ENCODE measurements at places on chromosomes 1 and 21.
A peak's percentile ranks its signal among the peaks of the same experiment; 100 is the strongest.

DNA sequence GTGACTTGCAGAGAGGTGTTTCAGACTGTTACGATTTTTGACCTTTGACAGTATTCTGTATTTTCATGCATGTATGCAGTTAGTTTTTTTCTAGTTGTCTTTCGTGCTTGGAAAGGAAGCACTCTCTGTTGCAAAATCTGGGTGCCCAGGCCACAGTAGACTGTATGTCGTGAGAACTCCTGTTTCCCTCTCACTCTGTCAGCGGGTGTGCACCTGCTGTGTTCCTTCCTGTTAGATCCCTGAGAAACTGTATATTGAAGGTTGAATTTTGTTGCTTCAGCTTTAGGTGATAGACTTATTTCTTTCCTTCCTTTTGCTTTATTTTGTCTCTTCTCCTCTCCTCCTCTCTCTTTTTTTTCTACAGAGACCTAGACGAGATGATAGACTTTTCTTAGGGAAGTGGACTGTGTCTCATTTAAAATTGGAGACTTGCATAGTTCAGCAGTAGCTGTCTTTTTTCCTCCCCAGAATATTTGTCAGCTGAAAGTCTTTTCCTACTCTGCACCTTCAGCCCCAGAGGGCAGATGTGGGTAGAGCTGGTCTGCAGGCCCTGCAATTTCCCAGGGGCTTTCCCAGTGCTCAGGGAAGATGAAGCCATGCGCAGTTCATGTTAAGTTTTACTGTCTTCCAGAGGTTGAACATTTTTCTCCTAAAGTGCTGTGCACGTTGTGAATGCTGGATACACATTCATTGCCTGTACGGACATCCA lies 1.4 kb downstream of the TRAPPC10 start:
- peak; percentile 35 for DNase-seq
- peak overlapping the region; percentile 95 for H3K27ac ChIP-seq
- no peaks in the 10 kb centered on the region for H3K27me3 ChIP-seq
- H3K36me3 ChIP-seq: peaks cover 32% of the 10 kb centered on the region

- no peaks in the 10 kb centered on the region for H3K36me3 ChIP-seq
- H3K4me1 ChIP-seq: peaks cover 21% of the 10 kb centered on the region
- H3K27me3 ChIP-seq: peaks cover 8% of the 10 kb centered on the region
- DNase-seq: no peak
- H3K27ac ChIP-seq: no peak overlapping the region
These were observed 30.1 kb upstream of the ENO1 start for GRCh38 chr1:8908388-8909151.

DNA sequence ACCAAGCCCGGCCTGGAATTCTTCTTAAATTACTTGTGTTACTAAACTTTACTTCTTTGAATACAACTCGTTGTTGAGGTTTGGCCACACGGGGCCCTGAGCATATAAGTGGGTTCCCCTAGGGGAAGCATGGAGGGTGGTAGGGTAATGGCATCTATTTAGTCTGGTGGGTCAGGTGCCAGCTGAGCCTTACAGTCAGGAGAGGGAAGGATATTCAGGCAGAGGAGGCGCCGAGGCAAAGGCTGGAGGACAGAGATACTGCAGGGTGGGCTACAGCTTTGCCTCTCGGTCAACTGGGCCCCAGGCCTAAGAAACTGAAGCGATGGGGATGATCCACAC lies 424 bp upstream of the NECAP2 start:
- DNase-seq: no peak
- H3K4me1 ChIP-seq: peaks cover 45% of the 10 kb centered on the region
- peaks cover 34% of the 10 kb centered on the region for H3K36me3 ChIP-seq
- H3K27ac ChIP-seq: peak overlapping the region; percentile 88

- H3K4me1 ChIP-seq: peaks cover 21% of the 10 kb centered on the region
- peaks cover 5% of the 10 kb centered on the region for H3K27me3 ChIP-seq
- H3K27ac ChIP-seq: no peak overlapping the region
- peaks cover 17% of the 10 kb centered on the region for H3K36me3 ChIP-seq
- DNase-seq: no peak
These were observed 19.8 kb upstream of the GTF2B start for GRCh38 chr1:88911161-88911560.

DNA sequence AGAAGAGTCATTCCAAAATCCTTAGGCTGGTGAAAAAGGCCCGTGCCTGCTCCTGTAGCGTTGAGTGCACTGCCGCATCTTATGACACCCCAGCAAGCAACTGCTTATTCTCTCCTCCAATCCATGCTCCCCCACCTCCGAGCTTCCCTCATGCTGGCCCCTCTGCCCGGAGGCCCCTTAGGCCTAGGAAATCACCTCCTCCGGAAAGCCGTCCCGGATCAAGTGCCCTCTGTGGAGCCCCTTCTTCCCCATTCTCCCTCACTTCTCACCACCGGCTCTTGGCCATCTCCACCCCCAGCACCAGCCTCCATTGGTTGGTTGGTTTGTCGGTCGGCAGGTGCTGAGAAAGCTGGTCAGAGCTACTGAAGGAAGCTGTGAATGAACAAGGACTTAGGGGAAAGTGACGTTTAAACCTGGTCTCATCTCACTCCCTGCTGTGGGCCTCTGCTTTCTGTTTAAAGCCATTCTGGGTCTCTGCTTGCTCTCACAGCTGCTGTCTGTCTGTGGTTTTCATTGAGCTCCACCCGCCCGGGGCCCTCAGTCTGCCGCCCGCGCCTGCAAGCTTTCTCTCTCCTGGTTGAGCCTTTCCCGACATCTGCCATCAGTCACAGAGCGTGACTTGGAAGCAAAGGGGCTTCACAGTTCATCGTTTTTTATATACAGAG lies 122.2 kb downstream of the KCNN3 start:
- DNase-seq: peak; percentile 59
- H3K4me3 ChIP-seq: peak overlapping the region; percentile 15
- no peaks in the 10 kb centered on the region for H3K36me3 ChIP-seq
- H3K4me1 ChIP-seq: peaks cover 54% of the 10 kb centered on the region

- peaks cover 23% of the 10 kb centered on the region for H3K27me3 ChIP-seq
- no peaks in the 10 kb centered on the region for H3K36me3 ChIP-seq
- H3K4me1 ChIP-seq: no peaks in the 10 kb centered on the region
These were observed 77.6 kb upstream of the VANGL1 start for GRCh38 chr1:115564201-115564600.

- peaks cover 5% of the 10 kb centered on the region for H3K27me3 ChIP-seq
- peak overlapping the region; percentile 78 for H3K27ac ChIP-seq
- peak; percentile 86 for DNase-seq
- H3K36me3 ChIP-seq: no peaks in the 10 kb centered on the region
These were observed 12.4 kb upstream of the SLC19A1 start for GRCh38 chr21:45554477-45555175.

- H3K4me1 ChIP-seq: no peaks in the 10 kb centered on the region
- H3K36me3 ChIP-seq: no peaks in the 10 kb centered on the region
- H3K4me3 ChIP-seq: no peak overlapping the region
- DNase-seq: no peak
These were observed 36.1 kb upstream of the IVNS1ABP start for GRCh38 chr1:185353124-185353523.

- DNase-seq: no peak
- no peaks in the 10 kb centered on the region for H3K36me3 ChIP-seq
- H3K27ac ChIP-seq: no peak overlapping the region
- H3K4me3 ChIP-seq: no peak overlapping the region
These were observed 4.7 kb downstream of the ZNF648 start for GRCh38 chr1:182056601-182057366.

GRCh38 chr1:54238353-54239034 lies 38.5 kb downstream of the MRPL37 start:
- H3K4me3 ChIP-seq: no peak overlapping the region
- no peaks in the 10 kb centered on the region for H3K27me3 ChIP-seq
- no peak for DNase-seq
- peaks cover 8% of the 10 kb centered on the region for H3K4me1 ChIP-seq

- no peaks in the 10 kb centered on the region for H3K27me3 ChIP-seq
- H3K27ac ChIP-seq: no peak overlapping the region
- H3K36me3 ChIP-seq: peaks cover 17% of the 10 kb centered on the region
- H3K4me1 ChIP-seq: peaks cover 13% of the 10 kb centered on the region
These were observed 41.5 kb upstream of the CTBS start for GRCh38 chr1:84615790-84616189.

DNA sequence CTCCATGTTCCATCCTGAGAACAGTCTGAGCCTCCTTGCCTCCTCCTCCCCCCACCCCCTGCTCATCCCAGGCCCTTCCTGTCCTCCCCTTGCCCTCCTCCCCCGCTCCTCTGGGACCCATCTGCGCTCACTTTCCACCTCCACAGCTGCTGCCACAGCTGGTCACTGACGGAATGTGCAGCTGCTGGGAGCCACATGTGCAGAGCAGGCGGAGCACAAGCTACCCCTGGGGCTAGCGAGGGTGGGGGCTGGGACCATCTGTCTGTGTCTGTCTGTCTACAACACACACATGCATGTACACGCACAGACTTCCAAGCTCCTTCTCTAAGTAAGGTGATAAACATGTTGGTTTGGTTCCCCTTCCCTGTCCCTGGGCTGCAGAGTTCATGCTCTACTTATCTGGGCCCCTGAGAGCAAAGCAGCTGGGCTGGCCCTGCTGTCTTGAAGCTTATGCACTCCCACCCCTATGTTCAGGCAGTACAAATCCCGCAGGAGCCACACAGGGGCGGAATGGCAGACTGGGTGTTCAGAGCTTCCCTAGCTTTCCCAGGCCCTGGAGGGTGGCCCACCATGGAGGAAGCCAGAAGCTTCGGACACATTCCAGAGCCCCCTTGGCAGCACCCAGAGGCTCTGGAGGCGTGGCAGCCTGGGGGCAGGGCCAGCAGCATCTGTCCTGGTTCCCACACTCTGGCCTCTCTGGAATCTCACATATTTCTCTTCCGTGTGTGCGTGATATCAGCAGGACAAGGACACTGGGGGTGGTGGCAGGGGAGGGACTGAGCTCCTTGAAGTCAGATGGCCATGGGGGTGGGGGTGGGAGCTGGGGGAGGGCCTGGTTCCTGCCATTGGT lies 7.0 kb upstream of the HEYL start:
- no peak for DNase-seq
- H3K36me3 ChIP-seq: no peaks in the 10 kb centered on the region
- H3K4me3 ChIP-seq: no peak overlapping the region
- H3K27me3 ChIP-seq: peaks cover 1% of the 10 kb centered on the region

DNA sequence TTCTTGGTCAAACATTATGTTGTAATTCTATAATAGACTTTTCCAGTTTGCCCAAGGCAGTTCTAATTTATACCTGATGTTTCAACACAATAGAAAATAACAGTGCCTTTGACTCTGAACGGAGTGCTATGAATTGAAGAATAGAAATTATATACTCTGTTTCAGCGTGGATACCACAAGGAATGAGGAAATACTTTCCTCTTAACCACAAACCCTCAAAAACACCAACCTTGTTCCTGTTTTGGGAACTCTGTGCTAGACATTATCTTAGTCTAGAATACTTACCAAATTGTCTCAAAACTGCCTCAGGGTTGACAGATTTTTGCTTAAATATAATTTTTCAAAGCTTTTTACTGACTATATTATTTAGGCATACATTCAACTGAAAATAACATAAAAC lies 1629.3 kb downstream of the MRPL39 start:
- no peak overlapping the region for H3K27ac ChIP-seq
- peaks cover 3% of the 10 kb centered on the region for H3K4me1 ChIP-seq
- DNase-seq: no peak
- no peaks in the 10 kb centered on the region for H3K27me3 ChIP-seq
- H3K4me3 ChIP-seq: no peak overlapping the region

DNA sequence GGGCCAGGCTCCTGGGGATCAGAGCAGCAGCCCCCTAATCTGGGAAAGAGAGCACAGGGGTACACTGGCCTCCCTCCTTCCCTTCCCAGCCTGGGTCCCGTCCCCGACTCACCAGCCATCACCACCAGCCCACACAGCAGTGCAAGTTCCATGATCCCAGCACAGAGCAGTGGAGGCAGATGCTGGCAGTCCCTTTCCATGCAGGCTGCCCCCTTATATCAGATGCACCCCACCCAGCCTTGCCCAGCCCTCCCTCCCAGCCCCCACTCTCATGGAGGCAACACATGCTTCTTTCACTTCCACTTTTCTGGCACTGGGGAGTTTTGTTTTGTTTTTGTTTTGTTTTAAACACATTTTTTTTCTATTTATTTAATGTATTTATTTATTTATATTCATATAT lies at the start of gene PLA2G2D:
Gene PLA2G2D (minus strand): TSS at position 190 of the 400 bp plus-strand sequence. CDS start 38 bp downstream, at position 152.
- H3K36me3 ChIP-seq: no peaks in the 10 kb centered on the region
- peaks cover 14% of the 10 kb centered on the region for H3K27me3 ChIP-seq
- no peak within 1 kb of the TSS for H3K27ac ChIP-seq
- H3K4me1 ChIP-seq: no peaks in the 10 kb centered on the region
- H3K4me3 ChIP-seq: no peak within 1 kb of the TSS
- DNase-seq: no peak

- DNase-seq: no peak
- H3K4me1 ChIP-seq: no peaks in the 10 kb centered on the region
- H3K4me3 ChIP-seq: no peak overlapping the region
- no peak overlapping the region for H3K27ac ChIP-seq
These were observed 11.1 kb upstream of the SSX2IP start for GRCh38 chr1:84701376-84701775.

DNA sequence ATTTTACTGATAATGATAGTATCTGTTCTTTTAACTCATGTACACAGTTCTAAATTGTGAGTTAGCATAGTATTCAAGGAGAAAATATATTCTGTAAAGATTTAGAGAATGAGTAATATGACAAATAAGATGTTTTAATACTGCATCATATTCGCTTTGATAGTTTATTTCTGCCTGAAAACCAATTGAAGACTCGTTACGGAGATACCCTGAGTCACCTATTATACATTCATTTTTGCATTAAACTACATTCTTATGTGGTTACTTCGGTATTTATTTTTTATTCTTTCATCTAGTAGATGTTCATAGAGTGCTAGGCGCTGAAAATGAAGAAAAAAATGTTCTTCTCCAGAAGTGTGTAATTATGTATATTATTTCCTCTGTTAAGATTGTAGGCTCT lies 5.3 kb downstream of the UHMK1 start:
- no peak overlapping the region for H3K27ac ChIP-seq
- DNase-seq: no peak
- H3K27me3 ChIP-seq: no peaks in the 10 kb centered on the region

DNA sequence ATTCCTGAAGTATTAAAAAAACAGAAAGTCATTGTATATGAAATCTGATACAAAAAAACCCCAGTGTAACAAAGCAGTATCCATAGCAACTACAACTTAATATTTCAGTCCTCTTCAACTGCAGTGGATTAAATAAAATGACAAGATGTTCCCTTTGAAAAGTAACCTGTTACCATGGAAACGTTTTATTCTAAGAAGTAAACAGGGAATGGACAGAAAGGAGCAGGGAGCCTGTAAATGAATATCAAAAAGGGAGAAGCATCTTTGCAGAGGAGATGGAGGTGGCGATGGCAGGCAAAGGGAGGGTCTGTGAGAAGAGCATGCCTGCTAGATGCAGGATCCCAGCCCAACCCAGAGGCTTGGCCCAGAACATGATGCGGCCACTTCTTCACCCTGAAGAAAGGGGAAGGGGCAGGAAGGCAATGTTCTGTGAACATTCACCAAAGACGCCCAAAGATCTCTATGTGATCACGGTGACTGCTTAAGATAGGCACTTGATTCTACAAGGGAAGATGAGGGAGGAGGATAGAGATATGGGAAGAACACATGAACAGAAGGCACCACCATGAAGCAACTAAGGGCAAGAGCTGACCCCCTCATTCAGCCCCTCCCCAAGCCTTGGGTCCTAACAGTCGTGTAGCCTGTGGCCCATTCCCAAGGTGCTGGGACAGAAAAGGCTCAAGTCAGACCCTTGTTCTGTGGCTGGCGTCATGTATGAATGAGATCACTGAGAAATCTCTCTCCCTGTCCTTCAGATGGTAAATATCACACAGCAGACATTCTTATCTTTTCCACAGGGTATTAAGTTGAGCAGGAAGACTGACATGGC lies 200.0 kb downstream of the SLC45A1 start:
- peaks cover 14% of the 10 kb centered on the region for H3K36me3 ChIP-seq
- H3K4me3 ChIP-seq: no peak overlapping the region
- no peaks in the 10 kb centered on the region for H3K27me3 ChIP-seq
- DNase-seq: no peak

GRCh38 chr1:156900896-156901589 lies 7.5 kb downstream of the PEAR1 start:
- H3K27me3 ChIP-seq: peaks cover 33% of the 10 kb centered on the region
- no peak overlapping the region for H3K4me3 ChIP-seq
- no peak for DNase-seq
- H3K4me1 ChIP-seq: peaks cover 13% of the 10 kb centered on the region

All from activated CD4-positive, alpha-beta memory T cell treated with anti-CD3 and anti-CD28 coated beads, Interleukin-2, amount 10 ng/mL, durations not matched to agents 7 days and 5 days (primary cell).